ENCODE measurements at places on chromosomes 5 and 9. TPM values are rescaled to one million over a fixed set of nuclear protein-coding genes. Genes with fewer than 3 reads are reported as not detected.

- DNase-seq, result no peak
Measured at GRCh38 chr9:89953824-89954615, 349.2 kb downstream of the GADD45G start.

SIT1 gene
- 3.8 TPM for total RNA-seq

DNA sequence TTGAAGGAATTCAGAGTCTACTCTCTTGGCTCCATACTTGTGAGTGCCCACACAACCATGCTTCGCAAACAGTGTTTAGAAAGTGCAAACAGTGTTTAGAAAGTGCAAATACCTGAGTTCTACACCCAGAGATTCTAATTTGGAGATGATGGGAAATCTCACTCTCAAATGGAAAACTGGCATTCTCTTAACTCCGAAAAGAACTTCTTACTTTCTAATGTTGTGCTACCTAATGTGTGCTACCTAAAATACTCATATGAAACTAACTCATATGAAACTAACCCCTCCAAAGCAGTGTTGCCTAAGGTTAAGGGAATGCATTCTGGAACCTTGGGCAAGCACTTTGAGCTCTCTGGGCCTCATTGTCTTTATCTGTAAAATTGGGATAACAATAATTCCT lies 55.5 kb upstream of the ZNF366 start:
- DNase-seq, result no peak

GRCh38 chr5:75847561-75848021 lies 130.4 kb upstream of the POC5 start:
- no peak for DNase-seq

DNA sequence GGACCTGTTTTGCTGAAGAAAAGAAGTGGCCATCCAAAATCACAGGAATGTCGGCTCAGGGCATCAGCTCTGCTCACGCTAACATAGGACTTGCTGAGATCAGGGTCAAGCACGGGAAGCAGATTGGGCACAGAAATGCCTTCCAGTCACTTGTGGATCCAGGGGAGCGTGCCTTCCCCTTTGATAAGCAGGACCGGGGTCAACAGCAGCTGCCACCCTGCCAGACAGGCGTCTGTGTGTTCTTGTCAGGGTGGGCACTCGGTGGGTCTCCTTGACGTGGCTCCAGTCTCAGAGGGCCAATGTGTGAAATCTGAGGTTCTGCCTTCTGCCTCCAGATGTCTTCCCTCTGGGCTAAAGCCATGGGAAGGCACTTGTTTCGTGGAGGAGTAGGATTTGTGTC lies 313.7 kb upstream of the IRX4 start:
- no peak for DNase-seq

DNA sequence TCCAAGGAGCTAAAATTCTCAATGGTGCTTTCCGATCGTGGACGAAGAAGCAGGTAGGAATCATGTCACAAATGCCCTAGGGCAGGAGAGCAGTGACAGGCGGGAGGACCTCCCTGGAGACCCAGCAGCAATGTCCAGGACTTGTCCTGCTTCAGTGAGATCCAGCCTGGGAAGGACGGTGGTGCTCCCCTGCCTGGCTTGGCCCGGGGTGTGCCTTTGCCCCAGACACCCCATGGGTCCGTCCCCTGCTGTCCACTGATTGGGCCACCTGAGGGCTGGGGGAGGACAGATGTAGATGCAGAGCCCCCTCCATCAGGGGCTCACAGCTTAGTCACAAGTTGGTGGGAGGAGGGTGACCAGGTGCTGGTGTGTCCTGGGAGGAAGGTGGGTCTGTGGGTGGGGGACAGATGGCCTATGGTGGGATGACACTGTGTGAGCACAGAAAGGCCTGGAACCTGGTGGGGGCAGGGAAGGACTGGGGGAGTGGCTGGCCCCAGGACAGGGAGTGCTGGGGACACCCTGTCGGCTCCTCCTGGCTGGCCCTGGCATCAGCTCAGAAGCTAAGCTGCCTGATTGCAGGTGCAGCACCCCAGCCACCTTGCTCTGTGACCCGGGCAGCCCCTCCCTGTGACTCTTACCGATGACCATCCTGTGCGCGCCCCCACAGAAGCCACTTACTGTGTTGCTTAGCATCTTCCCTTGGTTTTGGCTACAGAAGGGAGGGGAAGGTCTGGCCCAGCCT lies 82.0 kb downstream of the PHF2 start:
- peak; percentile 3 for DNase-seq

GRCh38 chr9:38432922-38433510 lies 8.8 kb upstream of the IGFBPL1 start:
- no peak for DNase-seq

Data from transverse colon (tissue), 4 donors.